ENCODE measurements at places on chromosomes 1 and 21.

- DNase-seq, result no peak
Observed at GRCh38 chr1:214422137-214422671, 129.2 kb downstream of the PTPN14 start.

GRCh38 chr1:166164995-166165660 is 1.7 kb downstream of the FAM78B start:
- no peak for DNase-seq

GRCh38 chr21:36959020-36959835 is 7.2 kb downstream of the HLCS start:
- no peak for DNase-seq

DNA sequence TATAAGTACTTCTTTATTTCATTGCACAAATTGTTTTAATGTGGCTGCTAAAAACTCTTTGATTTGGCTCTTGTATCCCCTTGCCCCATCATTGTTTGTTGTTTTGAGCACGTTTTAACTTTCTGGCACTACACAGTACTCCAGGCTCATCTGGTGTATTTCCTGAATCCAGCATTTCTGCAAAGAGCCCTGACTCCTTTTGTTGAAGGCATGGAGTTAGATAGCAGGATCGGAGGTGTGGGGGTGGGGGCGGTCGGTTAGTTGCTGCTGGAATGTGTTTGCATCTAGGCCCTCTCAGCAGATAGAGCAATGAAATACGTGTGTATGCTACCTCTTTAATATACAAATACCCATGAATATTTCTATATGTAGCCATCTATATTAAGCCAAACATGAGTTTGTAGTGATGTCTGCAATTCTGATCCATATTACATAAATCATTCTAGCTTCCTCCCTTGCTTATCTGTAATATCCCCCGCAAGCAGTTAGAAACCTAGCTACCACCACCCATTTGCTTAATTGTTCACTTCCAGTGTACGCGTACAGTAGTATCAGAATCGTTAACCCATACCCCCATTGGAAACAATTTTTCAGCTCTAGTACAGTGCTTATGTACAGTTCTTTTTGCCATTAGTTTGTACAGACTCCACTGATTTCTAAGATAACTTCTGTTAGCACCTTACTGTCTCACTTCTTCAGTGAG is 106.0 kb downstream of the NOS1AP start:
- no peak for DNase-seq

- no peak for DNase-seq
Observed at GRCh38 chr1:177441281-177441680, 270.5 kb downstream of the BRINP2 start.

DNA sequence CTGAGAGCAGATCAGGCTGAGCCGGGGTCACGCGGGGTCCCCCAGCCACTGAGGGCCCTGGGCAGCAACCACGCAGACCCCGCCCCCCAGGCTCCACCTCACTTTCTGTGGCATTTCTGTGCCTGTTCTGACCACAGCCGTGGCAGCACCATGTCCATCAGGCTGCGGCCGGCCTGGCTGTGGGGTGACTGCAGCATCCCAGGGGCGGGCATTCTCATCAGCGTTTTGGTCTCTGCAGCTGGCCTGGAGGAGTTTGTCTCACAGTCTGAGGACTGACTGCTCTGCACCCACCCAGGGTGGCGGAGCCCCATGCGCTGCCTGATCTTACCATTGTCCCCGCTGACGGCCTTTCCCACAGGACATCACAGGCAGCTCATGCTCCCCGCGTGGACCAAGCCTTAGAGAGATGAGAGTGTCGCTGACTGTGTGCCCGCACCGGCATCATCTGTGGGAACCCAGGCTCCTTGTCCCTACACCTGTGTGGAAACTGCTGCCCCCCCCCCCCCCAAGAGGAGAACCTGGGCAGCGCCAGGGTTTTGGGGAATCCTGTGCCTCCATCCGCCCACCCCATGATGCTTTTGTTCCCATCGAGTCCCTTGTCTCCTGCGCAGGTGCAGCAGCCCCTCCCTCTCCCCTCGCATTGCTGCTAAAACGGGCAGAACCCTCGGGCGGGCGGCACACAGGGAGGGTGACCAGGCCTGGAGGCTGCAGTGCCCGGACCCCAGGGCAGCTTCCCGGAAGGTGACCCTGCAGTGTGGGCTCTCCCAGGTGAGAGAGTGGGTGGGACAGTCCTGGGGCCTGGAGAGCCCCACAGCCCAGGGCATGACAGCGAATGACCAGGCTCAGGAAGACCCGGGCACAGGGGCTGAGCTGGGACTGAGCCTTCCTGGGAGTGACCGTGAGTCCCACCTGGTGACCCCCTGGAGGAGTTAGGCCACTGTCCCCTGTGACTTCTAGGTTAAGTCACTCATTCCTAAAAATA is 1.8 kb downstream of the KRTAP10-1 start:
- DNase-seq, result no peak

GRCh38 chr1:110040548-110040947 is 6.1 kb downstream of the STRIP1 start:
- peak; percentile 30 for DNase-seq

DNA sequence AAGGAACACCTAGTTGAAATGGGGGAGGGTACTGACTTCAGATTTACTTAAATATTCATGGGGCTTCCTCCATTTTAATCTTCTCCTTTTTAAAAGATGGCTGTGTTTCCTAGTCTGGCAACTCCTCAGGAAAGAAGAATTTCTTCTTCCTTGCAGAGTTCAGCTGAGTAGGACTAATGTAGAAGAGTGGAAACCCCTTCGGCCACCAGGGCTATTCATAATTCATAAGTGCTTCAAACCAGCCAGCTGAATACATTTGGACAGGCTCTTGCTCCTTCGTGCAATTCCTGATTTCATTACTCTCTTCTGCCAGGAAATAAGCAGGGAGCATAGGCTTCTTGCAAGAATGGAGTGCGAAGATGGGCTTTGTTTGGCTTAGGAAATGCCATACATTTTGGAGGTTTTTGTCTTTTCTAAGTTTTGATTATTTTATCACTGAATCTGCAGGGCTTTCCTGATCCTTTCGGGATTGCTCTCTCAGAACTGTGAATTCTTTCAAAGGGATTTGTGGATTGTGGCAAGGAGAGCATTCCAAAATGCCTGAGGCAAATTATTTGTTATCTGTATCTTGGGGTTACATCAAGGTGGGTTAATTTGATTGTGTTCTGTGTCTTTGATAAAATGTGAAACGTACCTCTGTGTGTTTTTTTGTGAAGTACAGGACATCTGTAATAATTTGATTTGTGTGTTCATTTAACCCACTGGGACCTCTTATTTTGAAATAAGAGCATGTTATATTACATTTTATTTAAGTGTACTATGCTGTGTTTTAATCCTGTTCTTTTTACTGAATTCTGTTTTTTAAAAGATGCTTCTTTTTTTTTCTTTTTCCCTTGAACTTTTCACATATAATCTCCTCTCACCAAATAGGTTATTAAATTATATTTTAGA is 179.4 kb upstream of the SGIP1 start:
- no peak for DNase-seq

- DNase-seq, result no peak
Observed at GRCh38 chr1:1578371-1578940, 3.8 kb upstream of the SSU72 start.

GRCh38 chr1:113835686-113836290 is 23.5 kb upstream of the RSBN1 start:
- DNase-seq, result no peak

DNA sequence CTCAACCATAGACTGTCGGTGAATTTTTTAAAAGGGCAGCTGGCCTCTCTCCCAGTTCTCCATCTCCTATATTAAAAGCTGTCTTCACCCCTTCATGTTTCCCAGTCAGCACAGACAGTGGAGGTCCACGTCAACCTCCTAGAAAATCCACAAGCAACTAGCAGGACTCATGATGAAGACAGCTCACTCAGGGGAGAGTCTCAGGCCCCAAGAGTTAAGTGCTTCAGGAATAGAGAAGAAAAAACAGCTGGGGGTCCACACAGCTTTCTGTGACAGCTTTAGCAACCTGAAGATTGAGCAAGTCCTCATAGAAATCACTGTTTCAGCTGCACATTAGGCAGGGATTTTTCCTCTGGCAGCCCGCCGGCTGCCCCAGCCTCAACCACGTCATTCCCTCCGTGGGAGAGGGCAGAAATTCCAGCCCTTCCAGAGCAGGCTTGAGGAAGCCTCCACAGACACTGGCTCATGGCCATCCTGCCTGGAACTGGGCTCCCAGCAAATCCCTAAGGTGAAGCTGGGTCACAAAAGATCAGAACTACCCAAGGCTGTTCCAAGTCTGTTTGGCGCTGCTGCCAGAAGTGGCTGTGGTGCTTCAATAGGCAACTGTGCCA is 15.2 kb downstream of the GPR161 start:
- no peak for DNase-seq

GRCh38 chr1:98164509-98164908 is 243.7 kb upstream of the DPYD start:
- DNase-seq, result no peak

DNA sequence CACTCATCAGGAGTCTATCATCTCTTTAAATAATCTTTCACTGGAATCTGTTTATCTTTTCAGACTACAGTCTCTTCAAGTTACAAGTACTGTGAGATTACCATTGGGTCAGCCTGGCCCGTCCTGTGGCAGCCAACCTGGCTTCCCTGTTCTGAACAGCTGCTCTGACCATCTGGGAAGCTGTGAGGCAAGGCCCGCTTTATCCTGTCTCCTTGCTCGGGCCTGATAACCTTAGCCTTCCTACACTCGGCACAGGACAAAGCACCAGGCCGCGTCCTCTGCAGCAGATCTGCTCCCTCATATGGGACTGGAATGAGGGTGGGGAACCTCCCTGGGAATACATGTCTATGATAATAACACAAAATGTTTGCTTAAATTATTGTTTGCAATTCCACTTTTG is 113.3 kb downstream of the PTPN14 start:
- no peak for DNase-seq

- DNase-seq, result peak; percentile 4
Observed at GRCh38 chr1:20100632-20101355, 18.5 kb downstream of the PLA2G2D start.

GRCh38 chr21:44589586-44590305 is 2.6 kb downstream of the KRTAP10-6 start:
- no peak for DNase-seq

DNA sequence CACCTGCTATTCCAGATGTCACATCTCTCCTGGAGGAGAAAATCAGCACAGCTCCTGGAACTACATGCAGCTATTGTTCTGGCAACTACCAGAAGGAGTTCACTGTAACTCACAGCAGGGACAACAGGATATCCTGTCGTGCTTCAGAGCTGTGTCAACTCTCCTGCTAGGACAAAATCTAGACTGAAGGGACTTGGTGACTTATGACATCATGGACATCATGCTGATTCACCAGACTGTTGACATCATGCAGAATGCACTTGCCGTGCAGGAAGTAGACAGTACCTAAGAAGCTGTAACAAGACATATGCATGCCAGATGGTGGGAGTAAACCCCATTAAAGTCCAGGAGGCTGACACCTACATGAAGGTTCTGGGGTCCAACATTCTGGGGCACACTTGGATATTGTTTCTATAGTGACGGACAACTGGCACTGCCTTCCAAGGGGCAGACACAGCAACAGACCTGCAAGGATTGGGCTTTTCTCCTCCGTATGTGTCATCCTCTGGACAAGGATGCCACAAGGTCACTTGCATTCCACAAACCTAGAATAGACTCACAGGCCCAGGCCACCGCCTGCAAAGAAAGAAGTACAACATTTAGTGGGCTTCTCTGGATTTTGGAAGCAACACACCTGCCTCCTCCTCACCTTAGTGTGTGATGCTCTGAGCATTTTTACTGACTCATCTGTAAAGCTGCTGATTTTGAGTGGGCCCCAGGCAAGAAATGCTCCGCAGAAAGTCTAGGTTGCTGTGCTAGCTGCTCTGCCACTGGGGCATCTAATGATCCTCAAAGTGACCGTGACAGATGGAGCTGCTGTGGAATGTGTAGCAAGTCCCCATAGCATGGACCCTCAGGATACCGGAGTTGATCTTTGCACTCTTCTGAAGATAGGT is 249.2 kb downstream of the MATN1 start:
- DNase-seq, result no peak

- no peak for DNase-seq
Observed at GRCh38 chr1:178096421-178096820, 2.5 kb downstream of the RASAL2 start.

- DNase-seq, result no peak
Observed at GRCh38 chr1:40983286-40983685, 3.8 kb downstream of the CTPS1 start.

GRCh38 chr1:221437171-221437570 is 304.7 kb downstream of the DUSP10 start:
- no peak for DNase-seq

DNA sequence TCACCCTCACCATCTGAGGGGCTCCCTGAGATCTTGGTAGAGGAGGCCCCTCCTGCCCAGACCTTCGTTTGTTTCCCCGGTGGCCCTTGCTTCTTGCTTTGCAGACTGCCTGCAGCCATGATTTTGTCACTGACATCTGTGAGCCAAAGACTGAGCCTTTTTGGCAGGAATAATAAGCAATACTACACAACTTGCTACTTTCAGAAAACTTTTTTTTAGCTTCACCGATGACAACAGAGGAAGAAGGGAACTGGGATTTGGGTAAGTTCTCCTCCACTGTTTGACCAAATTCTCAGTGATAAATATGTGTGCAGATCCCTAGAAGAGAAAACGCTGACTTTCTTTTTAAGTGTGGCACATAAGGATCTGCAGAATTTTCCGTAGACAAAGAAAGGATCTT is 11.7 kb upstream of the CD101 start:
- no peak for DNase-seq

GRCh38 chr1:31796707-31797106 is 19.1 kb downstream of the SPOCD1 start:
- DNase-seq, result no peak

DNA sequence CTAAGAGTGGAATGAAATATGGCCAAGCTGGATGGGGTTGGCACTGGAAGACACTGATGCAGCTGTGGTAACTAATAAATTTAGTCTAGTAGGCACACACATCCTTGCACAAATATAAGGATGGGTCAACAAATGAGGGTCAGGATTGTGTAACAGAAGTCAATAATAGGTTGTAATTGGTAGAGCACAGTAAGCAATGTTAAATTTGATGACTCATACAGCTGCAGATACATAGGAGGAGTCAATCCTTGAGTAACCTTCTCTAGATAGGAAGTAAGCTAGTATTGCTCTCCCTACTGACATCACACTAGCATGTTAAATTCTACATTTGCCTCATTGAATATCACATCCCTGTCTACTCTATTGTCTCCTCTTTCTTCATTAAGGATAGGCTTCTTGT is 332.1 kb downstream of the PTPRC start:
- DNase-seq, result no peak

- DNase-seq, result no peak
Observed at GRCh38 chr1:36982709-36983108, 51.6 kb downstream of the GRIK3 start.

Measured in stimulated activated CD4-positive, alpha-beta T cell treated with anti-CD3 and anti-CD28 coated beads, Interleukin-4, amount 100 ng/mL, for 4 hours (primary cell).